ENCODE measurements at places on chromosomes 6 and 20.

DNA sequence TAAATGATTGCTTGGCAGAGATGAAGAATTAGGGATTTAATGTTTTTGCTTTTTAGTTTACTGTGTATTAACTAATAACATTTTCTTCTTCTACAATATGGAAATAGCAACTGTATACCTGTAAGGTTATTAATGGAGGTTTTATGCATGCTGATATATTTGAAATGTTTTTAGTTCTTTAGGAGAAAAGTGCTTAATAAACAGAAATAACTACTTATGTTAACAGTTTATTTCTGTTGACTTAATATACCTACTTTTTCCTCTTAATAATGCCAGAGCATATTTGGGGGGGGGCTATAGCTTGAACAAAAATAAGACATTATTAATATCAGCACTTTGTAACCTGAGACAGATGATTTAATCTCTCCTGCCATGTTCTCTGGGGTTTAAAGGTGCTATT lies 33.6 kb downstream of the PLCB4 start:
- no peak for DNase-seq

DNA sequence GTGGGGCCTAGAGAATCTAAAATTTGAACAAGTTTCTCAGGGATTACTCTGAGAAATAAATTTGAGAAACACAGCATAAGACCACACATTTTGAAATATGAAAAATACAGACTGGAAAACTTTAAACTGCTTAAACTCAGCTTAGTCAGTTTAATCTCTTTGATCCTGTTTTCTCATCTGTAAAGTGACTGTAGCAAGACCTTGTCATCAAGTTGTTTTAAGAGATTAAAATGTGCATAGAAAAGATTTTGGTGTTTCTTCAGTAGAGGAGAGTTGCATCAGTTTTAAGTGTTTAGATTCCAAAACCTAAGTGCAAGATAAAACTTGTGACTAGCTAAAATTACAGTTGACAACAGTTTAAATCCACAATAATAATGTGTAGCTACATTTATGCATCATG lies 8.1 kb upstream of the BCKDHB start:
- no peak for DNase-seq

- DNase-seq: no peak
These were observed 14.9 kb upstream of the HLA-DRA start for GRCh38 chr6:32424589-32425300.

DNA sequence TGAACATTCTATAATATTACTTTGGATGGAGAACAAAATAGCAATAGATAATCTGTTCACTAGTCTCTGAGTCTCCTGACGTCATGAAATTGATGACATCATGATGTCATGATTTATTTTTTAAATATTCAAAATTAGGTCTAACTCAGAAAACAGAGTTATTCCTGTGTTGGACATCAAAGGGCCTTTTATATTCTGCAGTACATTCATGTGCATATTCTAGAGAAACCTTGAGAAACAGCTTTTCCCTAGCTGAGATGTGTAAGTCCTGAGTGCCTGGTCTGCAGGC lies 53.3 kb downstream of the MYB start:
- DNase-seq: no peak

DNA sequence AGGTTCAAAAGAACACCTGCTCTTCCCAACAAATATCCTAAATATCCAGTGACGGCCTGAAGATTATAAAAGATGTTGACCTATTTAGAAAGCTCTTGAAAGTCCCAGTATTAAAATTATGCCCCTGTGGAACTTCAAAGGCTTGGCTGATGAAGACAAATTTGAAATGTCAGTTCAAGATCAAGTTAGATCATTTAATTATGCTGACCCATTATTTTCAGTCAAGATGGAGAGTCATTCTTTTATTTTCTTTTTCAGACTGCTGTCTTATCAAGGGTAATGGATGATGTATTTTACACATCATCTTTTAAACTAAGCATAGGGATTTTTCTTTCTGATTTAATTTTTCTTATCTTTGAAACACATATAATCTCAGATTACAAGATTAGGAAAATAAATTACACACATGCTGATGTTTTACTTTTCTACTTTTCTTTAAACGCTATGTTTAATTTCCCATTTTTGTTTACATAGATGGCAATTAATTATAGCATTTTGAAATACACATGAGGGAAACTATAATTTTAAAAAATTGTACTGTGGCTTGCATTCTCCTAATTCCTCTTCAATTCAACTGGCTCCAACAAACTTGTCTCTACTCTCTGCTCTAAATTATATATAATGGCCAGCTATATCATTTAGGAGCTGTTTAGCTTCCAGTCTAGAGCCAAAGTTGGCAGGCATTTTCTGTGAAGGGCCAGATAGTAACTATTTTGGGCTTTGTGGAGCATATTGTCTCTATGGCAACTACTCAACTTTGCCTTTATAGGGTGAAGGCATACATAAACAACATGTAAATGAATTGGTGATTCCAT lies 123.7 kb downstream of the RCAN2 start:
- DNase-seq: no peak

GRCh38 chr20:6864740-6865139 lies 97.3 kb downstream of the BMP2 start:
- no peak for DNase-seq

DNA sequence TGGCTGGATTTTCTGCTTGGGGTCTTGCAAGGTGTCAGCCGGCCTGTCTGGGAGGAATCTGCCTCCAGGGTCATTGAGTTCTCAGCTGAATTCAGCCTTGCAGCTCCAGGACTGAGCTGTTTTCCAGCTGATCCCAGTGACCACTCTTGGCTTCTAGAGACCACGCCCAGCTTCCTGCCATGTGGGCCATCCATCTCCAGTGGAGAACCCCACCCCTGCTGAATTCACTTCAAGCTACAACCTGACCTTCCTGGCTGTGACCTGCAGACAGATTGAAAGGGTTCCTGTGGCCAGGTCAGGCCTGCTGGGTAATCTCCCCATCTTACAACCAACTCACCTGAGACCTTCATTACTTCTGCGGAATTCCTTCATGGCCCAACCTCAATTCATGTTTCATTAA lies 26.5 kb upstream of the SYNDIG1 start:
- DNase-seq: no peak

DNA sequence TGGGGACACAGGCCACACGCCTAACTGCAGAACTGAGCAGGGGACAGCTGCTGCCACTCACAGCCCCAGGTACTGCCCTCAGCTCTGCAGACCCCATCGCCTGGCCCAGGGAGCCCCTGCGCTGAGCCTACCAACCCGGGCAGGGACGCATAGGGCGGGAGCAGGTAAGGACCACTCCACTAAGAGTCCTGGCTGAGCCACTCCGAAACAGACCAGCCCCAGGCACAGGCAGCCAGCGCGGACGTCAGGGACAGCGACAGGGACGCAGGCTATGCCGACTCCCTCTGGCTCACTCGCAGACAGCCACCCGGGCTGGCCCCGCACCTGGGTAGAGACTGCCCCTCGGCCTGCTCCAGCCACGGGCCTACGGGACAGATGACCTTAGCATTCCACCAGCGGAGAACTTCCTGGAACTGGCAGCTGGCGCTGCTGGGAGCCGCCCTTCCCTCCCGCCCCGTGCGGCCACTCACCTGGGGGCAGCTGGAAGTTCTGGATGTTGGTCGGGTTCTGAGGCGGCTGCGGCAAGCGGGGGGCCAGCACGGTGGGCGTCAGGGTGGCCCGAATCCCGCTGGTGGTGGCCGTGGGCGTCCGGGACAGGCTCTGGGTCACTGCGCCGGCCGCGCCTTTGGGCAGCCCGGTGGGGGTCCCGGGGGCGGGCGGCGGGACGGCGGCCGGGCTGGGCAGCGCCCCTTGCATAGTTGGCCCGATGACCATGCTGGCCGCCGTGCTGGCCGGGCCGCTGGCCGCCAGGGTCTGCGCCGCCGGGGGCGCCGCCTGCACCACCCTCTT lies 1.5 kb downstream of the TAF4 start:
- no peak for DNase-seq

DNA sequence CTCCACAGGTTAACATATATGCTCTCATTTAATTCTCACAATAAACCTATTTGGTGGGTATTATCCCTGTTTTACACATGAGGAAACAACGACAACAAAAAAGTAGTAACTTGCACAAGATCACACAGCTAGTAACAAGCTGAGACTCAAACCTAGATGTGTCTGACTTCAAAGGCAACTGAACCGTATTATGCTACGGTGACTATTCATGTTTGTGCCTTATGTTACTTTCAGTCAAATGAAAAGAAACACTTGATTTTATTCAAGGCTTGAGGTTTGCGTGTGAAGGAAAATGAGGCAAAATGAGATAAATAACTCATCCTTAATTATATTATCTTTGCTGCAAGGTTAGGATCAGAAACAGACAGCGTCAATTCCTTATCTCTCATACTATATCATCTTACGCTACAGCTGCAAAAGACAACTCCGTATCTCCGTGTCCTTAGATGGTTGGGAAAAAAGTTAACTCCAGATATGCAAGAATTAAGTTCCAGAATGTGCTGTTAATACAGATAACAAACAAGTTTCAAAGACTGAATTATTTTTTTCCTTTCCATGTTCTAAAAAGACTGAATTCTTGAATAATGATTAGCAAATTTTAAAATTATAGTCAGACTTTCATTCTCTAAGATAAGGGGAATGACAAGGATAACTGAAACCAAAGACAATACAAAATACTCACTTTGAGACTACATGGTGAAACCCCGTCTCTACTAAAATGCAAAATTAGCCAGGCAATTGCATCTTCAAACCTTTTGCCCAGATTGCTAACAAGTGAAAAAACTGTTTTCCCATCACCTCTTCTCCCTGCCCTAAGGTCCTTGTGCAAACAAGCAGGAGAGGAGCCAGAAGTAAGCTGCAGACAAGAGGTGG lies 27.8 kb downstream of the STAU1 start:
- DNase-seq: no peak
